MM.1S (cell line): ENCODE measurements at places on chromosomes 2 and 18.
A peak's percentile ranks its signal among the peaks of the same experiment; 100 is the strongest.

- DNase-seq: no peak
Observed at GRCh38 chr2:62556086-62556485, 50.1 kb upstream of the TMEM17 start.

GRCh38 chr2:24850944-24851343, 57.7 kb downstream of the CENPO start:
- no peak for DNase-seq

DNA sequence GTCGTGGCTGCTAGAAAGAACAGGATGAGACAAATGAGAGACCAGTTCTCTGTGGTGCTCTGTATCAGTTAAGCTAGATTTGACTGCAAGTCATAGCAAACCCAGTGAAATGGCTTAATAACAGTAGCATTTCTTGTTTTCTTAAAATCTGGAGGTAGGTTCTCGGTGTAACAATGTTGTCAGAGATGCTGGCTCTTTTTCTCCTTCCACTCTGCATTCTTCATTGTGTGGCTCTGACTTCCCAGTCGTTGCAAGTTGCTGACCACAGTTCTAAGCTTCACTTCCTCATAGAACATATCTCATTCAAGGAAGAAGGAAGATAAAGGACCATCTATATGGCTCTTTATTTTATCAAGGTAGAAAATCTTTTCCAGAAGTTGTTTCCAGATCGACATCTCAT, 7.9 kb upstream of the CKAP2L start:
- no peak for DNase-seq

DNA sequence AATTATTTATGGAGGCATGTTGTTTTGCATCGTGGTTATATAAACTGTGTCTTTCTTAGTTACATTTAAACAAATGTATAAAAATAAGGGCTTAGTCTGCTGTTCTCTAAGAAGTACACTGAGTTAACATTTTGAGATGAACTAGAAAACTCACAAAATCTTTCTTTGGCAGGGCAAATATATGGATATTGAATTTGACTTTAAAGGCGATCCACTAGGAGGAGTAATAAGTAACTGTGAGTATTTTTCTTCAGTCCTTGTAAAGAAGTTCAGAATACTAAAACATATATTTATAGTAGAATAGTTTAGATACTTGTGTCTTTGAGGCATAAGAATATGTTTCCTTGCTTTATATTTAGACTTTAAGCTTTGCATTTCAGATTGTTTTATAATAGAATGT, 104.8 kb downstream of the MYO1B start:
- no peak for DNase-seq

- no peak for DNase-seq
Observed at GRCh38 chr2:170307052-170307451, 129.1 kb downstream of the MYO3B start.

- no peak for DNase-seq
Observed at GRCh38 chr2:232088771-232089170, 127.3 kb downstream of the DIS3L2 start.

DNA sequence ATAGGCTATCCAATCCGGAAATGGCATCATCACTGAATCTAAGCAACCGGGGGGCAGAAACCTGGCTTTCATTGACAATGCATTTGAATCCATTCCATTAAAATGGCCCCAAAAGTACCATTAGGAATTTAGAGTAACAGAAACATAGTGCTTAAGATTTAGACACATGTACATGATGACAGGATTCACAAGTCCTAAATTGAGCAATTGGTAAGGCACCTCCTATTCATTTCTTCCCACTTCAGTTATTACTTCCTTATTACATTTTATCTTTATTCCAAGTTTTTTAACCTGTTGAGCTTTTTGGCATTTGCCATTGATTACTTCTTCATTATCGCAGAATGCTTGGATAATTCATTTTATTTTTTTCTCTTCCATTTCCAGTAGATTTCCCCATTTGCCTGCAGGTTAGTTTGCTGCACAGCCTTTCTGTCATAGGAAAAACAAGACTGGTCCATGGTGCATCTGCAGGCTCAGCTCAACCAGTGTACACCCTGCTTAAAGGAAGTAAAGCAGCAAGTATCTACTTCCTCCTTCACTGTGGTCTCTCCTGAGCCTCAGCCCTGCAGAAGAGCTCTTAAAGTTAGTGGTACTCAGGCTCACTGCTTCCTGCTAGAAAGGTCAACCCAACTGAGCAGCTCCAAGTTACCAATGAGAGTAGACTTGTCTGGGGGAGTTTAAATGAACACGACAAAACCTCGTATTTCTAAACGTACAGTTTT, 89.2 kb downstream of the DOCK10 start:
- peak; percentile 54 for DNase-seq

- no peak for DNase-seq
Observed at GRCh38 chr2:112821142-112821541, 15.4 kb downstream of the IL1B start.

DNA sequence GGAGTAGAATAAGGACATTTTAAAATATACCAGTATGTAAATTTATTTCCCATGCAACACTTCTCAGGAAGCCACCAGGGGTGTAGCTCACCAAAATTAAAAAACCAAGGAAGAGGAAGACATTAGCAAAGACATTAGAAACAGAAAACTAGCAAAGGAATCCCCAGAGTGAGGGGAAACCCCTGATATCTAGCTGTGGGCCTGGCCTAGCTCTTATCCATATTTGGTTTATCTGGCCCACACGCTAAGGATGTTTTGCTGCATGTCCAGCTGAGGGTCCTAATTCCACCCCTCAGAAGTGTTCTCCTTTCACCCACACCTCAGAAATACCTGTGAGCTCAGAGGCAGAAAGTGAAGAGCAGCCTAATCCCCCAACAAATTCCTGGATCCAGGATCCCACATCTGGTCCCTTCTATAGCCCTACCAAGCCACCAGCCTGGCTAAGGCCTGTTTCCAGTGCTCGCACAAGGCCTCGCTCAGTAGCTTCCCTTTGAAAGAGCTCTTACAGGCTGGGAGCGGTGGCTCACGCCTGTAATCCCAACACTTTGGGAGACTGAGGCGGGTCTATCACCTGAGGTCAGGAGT, 17.4 kb downstream of the OSBPL1A start:
- no peak for DNase-seq

DNA sequence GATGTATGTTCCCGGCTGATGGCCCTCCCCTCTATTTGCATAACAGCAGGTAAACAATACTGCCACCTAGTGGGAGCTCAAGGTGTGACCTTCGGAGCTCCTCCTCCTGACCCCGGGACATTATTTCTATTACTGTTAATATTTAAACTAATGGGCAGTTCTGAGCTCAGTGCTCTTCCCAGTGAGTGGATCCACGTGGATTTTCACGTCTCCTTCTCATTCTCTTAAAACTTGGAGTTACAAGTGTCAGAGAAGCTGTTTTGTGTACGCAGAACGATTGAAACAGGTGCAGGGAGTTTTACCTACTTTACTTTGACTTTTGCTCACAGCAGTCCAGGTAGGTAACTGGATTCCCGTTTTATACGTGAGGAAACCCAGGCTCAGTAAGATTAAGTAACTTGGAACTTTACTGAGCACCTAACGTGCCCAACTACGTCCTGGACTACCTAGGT, 127.3 kb downstream of the PRKCE start:
- peak; percentile 82 for DNase-seq

GRCh38 chr2:133986081-133986837, 267.6 kb upstream of the MGAT5 start:
- no peak for DNase-seq

DNA sequence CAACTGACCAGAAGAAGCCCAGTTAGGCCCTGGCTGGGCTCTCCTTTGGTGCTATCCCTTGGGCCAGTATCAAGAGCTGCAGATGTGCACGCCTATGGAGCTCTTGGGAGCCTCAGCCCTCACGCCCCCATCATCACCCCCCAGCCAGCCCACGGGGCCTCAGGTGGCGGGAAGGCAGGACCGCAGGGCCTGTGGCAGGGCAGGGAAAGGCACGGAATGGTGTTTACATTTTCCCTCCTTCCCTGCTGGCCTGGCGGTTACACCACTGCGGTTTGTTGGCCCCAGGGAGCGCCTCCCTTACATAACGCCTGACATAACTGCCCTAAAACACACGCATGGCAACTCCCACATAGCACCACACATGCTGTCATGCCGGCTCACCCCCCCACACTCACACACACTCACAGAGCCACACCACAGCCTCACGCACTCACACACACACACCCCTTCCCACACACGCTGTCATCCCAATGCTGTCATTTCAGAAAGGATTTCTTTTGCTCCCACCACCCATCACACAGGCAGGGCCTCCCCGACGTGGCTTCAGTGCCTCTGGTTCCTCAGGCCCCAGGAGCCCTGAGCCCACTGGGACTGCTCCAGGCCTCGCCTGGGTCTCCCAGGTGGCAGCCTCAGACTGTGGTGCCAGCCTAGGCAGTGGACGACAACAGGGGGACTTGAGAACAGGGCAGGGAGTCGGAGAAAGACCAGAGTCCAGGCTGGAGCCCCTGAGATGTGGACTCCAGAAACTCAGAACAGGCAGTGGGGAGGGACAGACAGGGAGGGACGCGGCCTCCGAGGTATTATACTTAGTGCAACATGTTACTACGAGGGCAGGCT, 15.7 kb downstream of the ZFP36L2 start:
- DNase-seq: no peak

- no peak for DNase-seq
Observed at GRCh38 chr2:221676566-221677172, 104.6 kb upstream of the EPHA4 start.

GRCh38 chr2:55061523-55062344, 11.5 kb upstream of the RTN4 start:
- no peak for DNase-seq

- no peak for DNase-seq
Observed at GRCh38 chr2:190976521-190976920, 37.5 kb downstream of the STAT1 start.

DNA sequence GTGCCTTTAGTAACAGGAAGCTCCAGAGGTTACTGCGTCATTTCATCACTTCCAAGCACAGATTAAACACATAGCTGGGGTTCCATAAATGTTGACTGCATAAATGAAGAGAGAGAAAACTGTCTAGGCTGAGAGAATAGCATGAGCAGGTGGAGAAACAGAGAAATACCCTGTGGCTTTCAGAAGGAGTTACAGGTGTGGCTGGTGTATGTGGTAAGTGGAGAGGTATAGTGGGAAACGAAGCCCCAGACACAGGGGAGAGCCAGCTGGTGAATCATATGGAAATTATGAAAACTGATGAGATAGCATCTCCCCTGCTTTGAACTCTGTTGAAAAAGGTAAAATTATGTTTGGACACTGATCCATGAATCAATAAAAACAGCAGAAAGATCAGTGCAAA, 807.4 kb upstream of the POU3F3 start:
- peak; percentile 76 for DNase-seq

- DNase-seq: no peak
Observed at GRCh38 chr18:70322928-70323327, 34.1 kb downstream of the SOCS6 start.

DNA sequence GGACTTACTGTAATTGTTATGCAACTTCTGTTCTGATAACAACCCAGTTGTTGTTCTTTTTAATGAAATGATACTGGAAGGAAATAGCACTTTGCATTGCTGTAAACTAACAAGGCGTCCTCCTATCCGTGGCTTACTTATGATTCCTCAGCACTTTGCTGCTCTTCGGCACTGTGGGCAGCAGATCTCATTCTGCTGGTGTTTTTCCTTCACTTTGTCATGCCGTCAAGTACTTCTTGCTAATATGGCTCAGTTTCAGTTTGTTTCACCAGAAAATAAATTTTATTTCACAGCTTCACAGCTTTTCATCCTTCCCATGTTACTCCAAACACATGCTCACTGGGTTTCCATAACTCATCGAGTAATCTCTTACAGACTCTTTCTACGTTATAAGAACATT, 289.3 kb downstream of the MEIS1 start:
- DNase-seq: no peak

- no peak for DNase-seq
Observed at GRCh38 chr2:80322311-80322920, 17.9 kb upstream of the LRRTM1 start.

DNA sequence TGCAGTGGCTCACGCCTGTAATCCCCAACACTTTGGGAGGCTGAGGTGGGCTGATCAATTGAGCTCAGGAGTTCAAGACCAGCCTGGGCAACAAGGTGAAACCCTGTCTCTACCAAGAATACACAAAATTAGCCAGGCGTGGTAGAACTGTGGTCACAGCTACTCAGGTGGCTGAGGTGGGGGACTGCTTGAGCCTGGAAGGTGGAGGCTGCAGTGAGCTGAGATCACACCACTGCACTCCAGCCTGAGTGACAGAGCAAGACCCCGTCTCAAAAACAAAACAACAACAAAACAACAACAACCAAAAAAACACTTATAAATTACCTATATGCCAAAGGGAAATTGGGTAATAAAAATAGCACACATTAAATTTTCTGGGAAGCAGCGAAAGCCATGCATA, 141.6 kb downstream of the HDAC4 start:
- DNase-seq: no peak

DNA sequence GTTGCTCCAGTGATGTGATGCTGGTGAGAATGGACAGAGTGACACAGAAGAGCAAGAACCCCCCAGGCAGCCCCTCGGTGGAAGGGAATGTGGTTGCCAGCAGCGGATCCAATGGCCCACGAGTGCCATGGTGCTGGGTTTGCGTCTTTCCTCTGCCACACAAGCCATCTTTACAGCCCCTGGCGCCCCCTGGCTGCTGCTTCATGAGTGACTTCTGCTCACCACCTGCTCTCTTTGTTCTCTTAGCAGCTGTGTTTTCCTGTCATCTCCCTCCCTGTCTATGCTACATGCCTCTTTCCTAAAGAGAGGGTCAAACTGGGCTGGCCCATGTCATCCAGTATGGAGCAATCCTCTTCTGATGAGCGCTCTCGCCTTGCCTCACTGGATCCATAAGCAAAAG, 300.0 kb upstream of the SMIM21 start:
- no peak for DNase-seq

- no peak for DNase-seq
Observed at GRCh38 chr2:127061375-127062273, 45.3 kb downstream of the BIN1 start.

- no peak for DNase-seq
Observed at GRCh38 chr2:223692191-223692947, 90.2 kb upstream of the SCG2 start.

GRCh38 chr2:119122663-119123062, 35.9 kb downstream of the C1QL2 start:
- no peak for DNase-seq

DNA sequence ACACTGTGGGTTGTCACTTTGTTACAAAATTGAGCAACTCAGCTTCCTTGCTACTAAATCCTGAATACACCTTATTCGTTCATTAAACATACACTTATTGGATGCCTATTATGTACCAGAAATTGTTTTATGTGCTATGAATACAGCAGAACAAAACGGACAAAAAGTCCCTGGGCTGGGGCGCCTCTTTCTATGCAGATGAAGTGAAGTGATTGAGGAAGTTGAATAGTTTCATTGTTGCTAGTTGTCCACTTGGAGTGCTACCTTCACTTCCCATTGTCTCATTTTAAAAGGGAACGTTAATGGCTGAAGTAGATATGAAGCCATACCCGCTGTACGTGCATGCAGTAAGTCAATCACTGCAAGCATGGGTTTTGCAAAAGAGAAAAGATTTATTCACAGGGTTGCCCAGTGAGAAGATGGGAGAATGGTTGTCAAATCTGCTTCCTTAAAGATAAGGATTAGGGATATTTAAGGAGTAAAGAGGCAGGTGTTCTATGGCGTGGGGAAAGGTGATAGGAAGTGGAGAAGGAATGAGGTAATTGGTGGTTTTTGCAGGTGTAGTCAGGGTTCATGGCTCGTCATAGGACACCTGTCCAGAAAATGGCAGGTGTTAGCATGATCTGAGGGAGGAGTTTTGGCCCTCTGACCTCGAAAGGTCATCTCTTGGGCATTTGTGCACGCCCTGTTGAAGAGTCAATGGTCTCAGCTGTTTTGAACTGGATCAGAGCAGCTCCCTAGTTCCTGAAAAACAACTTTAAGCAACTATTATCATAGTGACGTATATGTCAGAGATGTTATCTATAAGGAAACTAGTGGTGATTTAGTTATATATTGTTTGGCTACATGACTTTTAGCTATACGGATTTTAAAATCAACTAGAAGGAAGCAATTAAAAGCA, 23.5 kb downstream of the TRPM8 start:
- DNase-seq: peak; percentile 55
